ENCODE measurements at places on chromosomes 11 and 22.

DNA sequence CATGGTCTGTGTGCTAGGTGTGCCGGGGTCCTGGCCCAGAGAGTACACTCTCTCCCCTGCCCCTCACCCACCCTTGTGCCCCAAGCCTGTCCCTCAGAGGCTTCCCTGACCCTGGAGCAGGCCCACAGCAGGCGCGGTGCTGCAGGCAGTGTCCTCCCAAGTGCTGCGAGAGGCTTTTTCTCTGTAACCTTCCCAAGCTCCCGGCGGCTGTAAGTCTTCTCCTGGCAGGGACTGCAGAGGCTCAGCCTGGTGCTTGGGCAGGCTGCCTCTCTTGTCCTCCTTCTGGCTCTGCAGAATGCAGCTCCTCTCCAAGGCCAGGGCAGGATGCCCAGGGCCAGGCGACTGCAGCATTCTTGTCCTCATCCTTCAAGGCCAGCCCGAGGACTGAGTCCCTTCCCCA is 15.9 kb downstream of the RFPL1 start:
- no peak for DNase-seq

DNA sequence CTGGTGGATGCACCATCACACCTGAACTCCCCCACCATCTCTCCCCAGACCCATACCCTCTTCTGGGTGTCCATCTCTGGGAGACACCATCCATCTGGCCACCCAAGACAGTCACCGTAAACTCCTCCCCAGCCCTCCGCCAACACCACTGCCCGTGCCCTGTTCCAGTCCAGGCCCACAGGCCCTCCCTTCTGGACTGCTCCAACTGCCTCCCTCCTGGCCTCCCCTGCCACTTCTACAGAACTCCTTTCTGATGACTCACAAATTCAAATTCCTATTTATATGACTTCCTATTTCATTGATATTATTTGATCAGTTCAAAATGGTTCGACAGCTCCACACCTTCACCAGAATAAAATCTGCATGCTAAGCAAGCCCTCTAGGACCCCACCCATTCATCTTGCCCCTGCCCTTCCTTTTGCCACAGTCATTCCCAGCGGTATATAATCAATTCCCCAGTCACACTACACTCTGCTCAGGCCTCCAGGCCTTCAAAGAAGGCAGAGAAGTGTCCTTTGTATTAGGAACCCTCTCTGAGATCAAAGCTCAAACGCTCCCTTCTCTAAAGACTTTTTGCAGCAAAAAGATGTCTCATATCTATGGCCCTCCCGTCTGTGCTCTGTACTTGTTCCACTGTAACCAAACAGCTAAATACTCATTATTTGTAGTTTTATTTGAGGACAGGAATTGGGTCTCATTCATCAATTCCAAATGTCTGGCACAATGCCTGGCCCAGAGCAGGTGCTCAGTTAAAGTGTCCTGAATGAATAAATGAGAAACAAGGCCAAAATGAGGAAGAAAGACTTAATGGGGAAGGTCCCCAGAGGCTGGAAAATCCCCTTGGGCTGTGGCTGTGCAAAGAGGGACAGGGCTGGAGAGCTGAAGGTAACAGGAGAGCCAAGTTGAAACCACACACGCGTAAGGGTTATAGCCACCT is 29.0 kb downstream of the MYH9 start:
- DNase-seq: peak; percentile 55

DNA sequence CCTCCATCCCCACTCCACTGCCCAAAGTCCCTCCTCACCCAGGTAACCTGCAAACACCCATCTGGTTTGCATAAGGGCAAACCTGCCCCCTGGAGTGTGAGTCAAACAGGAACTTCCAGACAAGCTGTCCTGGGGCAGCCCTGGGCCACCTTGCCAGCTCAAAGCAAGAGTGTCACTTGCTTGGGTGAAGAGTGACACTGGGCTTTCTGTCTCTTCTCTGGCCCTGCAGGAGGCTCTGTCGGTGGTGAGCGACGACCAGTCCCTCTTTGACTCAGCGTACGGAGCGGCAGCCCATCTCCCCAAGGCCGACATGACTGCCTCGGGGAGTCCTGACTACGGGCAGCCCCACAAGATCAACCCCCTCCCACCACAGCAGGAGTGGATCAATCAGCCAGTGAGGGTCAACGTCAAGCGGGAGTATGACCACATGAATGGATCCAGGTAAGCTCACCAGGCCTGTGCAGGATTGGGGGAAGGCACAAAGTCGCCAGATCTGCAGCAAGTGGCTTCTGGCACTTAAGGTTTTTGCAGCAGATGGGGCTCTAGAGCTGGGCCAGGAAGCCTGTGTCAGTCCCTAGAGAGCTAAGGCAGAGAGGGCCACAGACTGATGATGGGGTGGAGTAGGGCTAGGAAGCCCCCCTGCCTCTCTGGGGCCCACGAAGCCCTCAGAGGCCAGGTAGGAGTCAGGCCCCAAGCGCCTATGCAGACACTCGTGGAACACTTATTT is 64.2 kb downstream of the FLI1 start:
- DNase-seq: no peak

DNA sequence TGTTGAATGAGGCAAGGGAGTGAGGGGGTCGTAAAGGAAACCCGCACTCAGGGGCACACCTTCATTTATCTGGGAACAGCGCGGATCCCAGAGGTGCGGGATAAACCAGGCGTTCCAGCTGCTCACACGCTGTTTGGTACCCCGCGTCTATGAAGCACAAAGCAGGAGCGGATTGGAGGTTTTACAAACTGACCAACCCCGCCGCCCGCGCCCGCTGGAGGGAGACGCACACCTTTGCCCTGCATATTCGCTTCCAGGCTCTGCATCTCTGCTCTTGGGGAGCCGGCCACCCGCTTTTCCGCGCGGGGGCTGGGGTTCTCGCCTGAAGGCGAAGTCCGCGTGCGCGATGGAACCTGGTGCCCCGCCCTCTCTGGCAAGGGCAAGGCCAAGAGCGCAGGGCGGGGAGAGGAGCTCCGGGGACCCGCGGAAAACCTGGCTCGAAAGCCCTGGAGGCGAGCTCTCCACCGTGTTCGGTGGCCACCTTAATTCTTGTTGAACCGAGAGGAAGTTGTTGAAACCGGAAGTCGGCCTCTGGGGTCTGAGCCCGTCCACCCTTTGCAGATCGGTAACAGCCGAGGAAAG is 6.8 kb upstream of the ALX4 start:
- no peak for DNase-seq

DNA sequence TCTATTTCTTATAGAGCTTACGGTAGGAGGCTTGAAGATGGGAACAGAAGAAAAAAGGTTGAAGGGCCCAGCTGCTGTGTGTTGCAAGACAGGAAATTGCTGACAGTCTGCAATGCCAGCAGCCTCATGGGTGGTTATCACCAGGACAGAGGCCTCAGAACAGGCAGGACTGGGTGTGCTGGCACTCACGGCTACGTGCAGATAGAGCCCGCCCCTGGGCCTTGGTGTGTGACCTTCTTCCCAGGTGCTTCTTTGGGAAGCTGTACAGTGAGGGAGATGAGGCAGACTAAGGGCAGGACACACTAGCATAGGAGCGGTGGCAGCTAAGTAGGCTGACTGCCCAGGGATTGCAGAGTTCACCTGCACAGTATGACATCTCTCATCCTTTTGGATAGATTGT is 12.6 kb downstream of the PRAME start:
- DNase-seq: no peak
